ENCODE measurements at places on chromosomes 13 and 19. TPM values are rescaled to one million over a fixed set of nuclear protein-coding genes. Genes with fewer than 3 reads are reported as not detected.
A peak's percentile ranks its signal among the peaks of the same experiment; 100 is the strongest.

- H3K27ac ChIP-seq = no peak overlapping the region
- H3K27me3 ChIP-seq = no peaks in the 10 kb centered on the region
- H3K36me3 ChIP-seq = no peaks in the 10 kb centered on the region
Measured at GRCh38 chr19:6849876-6850275, 37.5 kb upstream of the ADGRE1 start.

- no peak overlapping the region for H3K4me3 ChIP-seq
- DNase-seq = peak; percentile 72
- H3K4me1 ChIP-seq = peaks cover 30% of the 10 kb centered on the region
- H3K27me3 ChIP-seq = no peaks in the 10 kb centered on the region
Measured at GRCh38 chr13:98279473-98280175, 102.6 kb upstream of the RNF113B start.

- H3K4me1 ChIP-seq = no peaks in the 10 kb centered on the region
- peak overlapping the region; percentile 57 for H3K27ac ChIP-seq
- no peaks in the 10 kb centered on the region for H3K36me3 ChIP-seq
- H3K27me3 ChIP-seq = peaks cover 10% of the 10 kb centered on the region
- no peak overlapping the region for H3K4me3 ChIP-seq
Measured at GRCh38 chr19:38351865-38352395, 16.3 kb downstream of the CATSPERG start.

- no peaks in the 10 kb centered on the region for H3K4me1 ChIP-seq
- no peak overlapping the region for H3K4me3 ChIP-seq
- no peak for DNase-seq
- no peaks in the 10 kb centered on the region for H3K27me3 ChIP-seq
- H3K27ac ChIP-seq = no peak overlapping the region
Measured at GRCh38 chr13:22135446-22135845, 464.6 kb downstream of the FGF9 start.

The PRTN3 gene
- not detected for total RNA-seq

The PSG6 gene
- total RNA-seq = not detected

DNA sequence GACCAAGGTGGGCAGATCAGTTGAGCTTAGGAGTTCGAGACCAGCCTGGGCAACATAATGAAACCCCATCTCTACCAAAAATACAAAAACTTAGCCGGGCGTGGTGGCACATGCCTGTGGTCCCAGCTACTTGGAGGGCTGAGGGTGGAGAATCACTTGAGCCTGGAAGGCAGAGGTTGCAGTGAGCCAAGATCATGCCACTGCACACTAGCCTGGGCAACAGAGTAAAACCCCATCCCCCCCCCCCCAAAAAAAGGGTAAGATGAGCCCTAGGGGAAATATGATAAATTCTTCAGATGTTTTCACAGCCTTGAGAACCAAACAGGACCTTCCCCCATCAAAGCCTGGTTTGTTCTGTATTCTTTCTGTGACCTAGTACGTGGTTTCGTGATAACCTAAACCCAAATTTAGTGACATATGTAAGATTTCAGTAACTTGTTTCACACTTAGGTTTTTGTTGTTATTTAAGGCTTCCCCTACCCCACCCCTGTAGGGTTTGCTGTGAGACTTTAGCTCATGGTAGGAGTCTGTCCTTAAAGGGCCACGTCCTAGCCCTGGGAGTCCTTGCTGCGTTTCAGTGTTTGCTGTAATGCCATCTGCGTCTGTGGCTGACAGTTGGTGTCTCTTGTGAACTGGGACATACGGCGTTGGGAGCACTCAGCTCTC, 49.6 kb downstream of the MYO9B start:
- no peaks in the 10 kb centered on the region for H3K27me3 ChIP-seq
- DNase-seq = no peak
- no peaks in the 10 kb centered on the region for H3K4me1 ChIP-seq
- peaks cover 3% of the 10 kb centered on the region for H3K36me3 ChIP-seq
- H3K4me3 ChIP-seq = no peak overlapping the region

GRCh38 chr19:7421941-7422744, 66.7 kb downstream of the PEX11G start:
- peaks cover 2% of the 10 kb centered on the region for H3K36me3 ChIP-seq
- H3K4me3 ChIP-seq = no peak overlapping the region
- H3K4me1 ChIP-seq = no peaks in the 10 kb centered on the region
- DNase-seq = no peak
- no peak overlapping the region for H3K27ac ChIP-seq

GRCh38 chr19:34351382-34351826, 13.6 kb upstream of the GPI start:
- H3K4me3 ChIP-seq = no peak overlapping the region
- H3K27me3 ChIP-seq = no peaks in the 10 kb centered on the region
- H3K4me1 ChIP-seq = no peaks in the 10 kb centered on the region
- H3K36me3 ChIP-seq = peaks cover 53% of the 10 kb centered on the region
- no peak overlapping the region for H3K27ac ChIP-seq

- peak; percentile 95 for DNase-seq
- H3K27me3 ChIP-seq = peaks cover 10% of the 10 kb centered on the region
- no peak overlapping the region for H3K4me3 ChIP-seq
- H3K4me1 ChIP-seq = peaks cover 6% of the 10 kb centered on the region
- no peak overlapping the region for H3K27ac ChIP-seq
Measured at GRCh38 chr13:24683838-24684599, 3.8 kb downstream of the ATP12A start.

DNA sequence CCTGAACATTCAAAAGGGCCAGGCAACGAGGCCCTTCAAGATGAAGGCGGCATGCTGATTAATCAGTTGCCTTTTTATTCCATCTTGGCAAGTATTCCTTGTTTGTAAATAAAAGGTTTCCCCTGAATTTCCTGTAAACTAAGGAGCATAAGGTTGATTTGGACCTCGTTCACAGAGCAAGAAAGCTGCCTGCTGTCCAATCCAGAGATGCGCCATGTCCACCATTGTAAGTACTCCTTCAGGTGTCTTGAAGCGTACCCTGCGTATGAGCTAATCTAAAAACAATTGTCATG, 884.7 kb downstream of the PCDH9 start:
- DNase-seq = no peak
- no peaks in the 10 kb centered on the region for H3K4me1 ChIP-seq
- H3K27ac ChIP-seq = peak overlapping the region; percentile 78
- no peaks in the 10 kb centered on the region for H3K27me3 ChIP-seq
- no peak overlapping the region for H3K4me3 ChIP-seq

The SIGLEC14 gene
- total RNA-seq = not detected

GRCh38 chr13:102771298-102772041, 2.1 kb downstream of the TEX30 start:
- peak overlapping the region; percentile 88 for H3K4me3 ChIP-seq
- no peaks in the 10 kb centered on the region for H3K4me1 ChIP-seq
- H3K36me3 ChIP-seq = peaks cover 8% of the 10 kb centered on the region
- H3K27ac ChIP-seq = no peak overlapping the region

GRCh38 chr13:46043647-46044046, 8.9 kb downstream of the ZC3H13 start:
- H3K4me3 ChIP-seq = no peak overlapping the region
- no peaks in the 10 kb centered on the region for H3K27me3 ChIP-seq
- peaks cover 40% of the 10 kb centered on the region for H3K36me3 ChIP-seq
- H3K27ac ChIP-seq = no peak overlapping the region
- no peak for DNase-seq

The MBD3L3 gene
- total RNA-seq = not detected

DNA sequence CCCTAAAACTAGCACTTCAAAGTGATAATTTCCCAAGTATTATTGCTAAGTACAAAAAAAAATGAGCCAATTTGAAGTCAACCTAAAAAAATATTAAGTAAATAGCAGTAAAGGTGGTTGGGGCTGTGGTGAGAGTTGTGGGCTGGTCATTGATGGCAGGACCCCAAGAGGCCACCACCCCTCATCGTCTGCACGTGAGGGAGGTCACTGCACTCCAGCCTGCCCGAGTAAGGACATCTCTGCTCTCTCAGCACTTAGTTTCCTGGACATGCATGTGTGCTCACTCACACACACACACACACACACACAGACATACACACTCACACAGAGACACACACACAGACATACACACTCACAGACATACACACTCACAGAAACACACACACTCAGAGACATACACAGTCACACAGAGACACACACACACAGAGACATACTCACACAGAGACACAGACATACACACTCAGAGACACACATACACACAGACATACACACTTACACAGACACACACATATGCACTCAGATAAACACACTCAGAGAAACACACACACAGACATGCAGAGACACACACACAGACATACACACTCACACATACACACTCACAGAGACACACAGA, 127.2 kb upstream of the SOX1 start:
- H3K4me3 ChIP-seq = no peak overlapping the region
- no peak overlapping the region for H3K27ac ChIP-seq
- peak; percentile 17 for DNase-seq
- no peaks in the 10 kb centered on the region for H3K36me3 ChIP-seq

DNA sequence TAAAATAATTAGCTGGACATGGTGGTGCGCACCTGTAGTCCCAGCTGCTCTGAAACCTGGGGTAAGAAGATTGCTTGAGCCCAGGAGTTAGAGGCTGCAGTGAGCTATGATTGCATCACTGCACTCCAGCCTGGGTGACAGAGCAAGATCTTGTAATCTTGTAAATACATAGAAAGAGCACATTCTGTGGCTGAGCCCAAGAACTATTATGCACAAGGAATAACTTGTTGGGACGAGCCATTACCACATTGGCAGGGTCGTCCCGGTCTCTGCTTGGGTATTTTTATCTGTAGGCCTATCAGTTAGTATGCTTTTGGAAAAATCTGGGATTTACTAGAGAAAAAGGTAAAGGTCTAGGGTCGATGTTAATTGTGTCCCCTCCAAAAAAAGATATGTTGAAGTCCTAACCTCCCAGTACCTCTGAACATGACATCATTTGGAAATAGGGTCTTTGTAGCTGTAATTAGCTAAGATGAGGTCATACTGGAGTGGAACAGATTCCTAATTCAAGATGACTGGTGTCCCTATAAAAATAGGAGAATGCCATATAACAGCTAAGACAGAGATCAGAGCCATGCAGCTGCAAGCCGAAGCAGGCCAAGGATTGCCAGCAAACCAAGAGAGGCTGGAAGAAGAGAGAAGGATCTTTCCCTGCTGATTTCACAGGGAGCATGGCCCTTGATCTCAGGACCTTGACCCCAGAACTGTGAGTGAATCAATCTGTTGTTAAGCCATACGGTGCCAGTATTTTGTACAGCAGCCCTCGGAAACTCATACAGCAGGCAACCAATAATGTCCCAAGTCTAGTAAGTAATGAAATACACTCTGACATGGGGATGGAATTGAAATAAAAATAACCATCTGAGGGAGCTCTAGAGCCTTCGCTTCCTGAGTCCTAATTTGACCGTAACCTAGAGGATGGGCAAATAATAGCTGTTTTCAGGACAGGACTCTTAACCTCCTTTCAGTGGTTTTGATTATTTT, 77.0 kb downstream of the TM9SF2 start:
- H3K4me3 ChIP-seq = no peak overlapping the region
- no peaks in the 10 kb centered on the region for H3K27me3 ChIP-seq
- H3K4me1 ChIP-seq = no peaks in the 10 kb centered on the region
- H3K27ac ChIP-seq = no peak overlapping the region

DNA sequence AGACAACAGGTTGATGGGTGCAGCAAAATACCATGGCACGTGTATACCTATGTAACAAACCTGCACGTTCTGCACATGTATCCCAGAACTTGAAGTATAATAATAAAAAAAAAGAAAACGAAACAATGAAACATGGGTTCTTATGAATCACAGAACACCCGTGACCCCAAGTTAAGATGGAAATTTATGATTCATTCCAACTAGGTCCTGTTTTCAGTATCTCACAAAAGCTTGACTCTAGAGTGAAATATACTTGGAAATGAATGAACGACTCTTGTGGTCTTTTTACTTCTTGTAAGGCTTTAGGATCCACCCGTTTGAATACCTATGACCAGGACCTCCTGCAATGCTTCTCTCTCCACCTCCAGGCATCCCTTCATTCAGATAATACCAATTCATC, 3.5 kb upstream of the LILRB4 start:
- no peaks in the 10 kb centered on the region for H3K27me3 ChIP-seq
- DNase-seq = no peak
- H3K4me3 ChIP-seq = no peak overlapping the region
- H3K36me3 ChIP-seq = no peaks in the 10 kb centered on the region

- peaks cover 39% of the 10 kb centered on the region for H3K36me3 ChIP-seq
- no peak overlapping the region for H3K4me3 ChIP-seq
- no peak overlapping the region for H3K27ac ChIP-seq
- H3K4me1 ChIP-seq = no peaks in the 10 kb centered on the region
Measured at GRCh38 chr19:19782783-19783182, 38.8 kb downstream of the ZNF506 start.

DNA sequence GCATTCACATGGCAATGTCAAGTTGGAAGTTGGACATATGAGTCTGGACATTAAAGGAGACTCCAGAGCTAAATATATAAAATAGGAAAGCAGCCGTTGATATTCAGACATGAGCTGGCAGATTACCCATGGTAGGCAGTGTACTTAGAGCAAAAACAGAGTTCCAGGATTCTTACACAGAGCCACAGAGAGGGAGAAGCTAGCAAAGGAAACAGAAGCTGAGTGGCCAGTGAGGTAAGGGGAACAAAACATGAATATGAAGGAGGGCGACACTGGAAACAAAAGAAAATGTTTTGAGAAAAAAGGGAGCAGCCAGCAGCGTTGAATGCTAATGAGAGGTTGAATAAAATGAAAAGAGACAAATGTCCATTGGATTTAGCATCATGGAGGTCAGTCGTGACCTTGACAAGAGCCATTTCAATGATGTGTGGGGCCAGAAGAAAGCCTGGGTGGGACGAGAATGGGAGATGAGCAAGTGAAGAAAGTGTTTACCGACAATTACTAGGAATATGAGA, 198.4 kb downstream of the POU4F1 start:
- H3K4me1 ChIP-seq = no peaks in the 10 kb centered on the region
- no peak overlapping the region for H3K4me3 ChIP-seq
- no peak overlapping the region for H3K27ac ChIP-seq
- no peak for DNase-seq

- H3K4me3 ChIP-seq = no peak overlapping the region
- H3K36me3 ChIP-seq = no peaks in the 10 kb centered on the region
- no peak for DNase-seq
Measured at GRCh38 chr19:51821921-51822320, 27.0 kb downstream of the FPR3 start.

The KRTDAP gene
- 4.2 TPM for total RNA-seq

- H3K4me1 ChIP-seq = no peaks in the 10 kb centered on the region
- H3K27ac ChIP-seq = no peak overlapping the region
- no peaks in the 10 kb centered on the region for H3K27me3 ChIP-seq
- no peak for DNase-seq
- H3K4me3 ChIP-seq = no peak overlapping the region
Measured at GRCh38 chr13:44293908-44294735, 79.5 kb upstream of the SERP2 start.

DNA sequence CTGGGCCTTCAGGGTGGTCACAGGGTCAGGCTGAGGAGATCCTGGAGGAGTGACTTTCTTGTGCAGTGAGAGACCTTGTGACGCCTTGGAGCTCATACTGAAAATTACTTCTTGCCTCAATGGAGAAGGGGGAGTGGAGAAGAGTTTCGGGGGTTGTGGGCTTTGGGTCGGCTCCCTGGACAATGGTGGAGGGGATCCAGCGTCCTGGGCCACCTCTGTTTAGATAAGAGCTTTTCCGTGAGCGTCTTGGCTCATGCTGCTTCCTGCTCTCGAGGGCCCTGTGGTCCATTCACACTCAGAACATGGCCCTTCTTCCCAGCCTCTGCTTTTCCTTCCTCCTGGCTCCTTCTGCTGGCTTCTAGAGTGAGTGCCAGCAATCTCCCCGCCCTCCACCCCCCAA, 81.9 kb downstream of the FLT1 start:
- H3K36me3 ChIP-seq = no peaks in the 10 kb centered on the region
- peaks cover 2% of the 10 kb centered on the region for H3K4me1 ChIP-seq
